ENCODE measurements at places on chromosomes 4 and X.

DNA sequence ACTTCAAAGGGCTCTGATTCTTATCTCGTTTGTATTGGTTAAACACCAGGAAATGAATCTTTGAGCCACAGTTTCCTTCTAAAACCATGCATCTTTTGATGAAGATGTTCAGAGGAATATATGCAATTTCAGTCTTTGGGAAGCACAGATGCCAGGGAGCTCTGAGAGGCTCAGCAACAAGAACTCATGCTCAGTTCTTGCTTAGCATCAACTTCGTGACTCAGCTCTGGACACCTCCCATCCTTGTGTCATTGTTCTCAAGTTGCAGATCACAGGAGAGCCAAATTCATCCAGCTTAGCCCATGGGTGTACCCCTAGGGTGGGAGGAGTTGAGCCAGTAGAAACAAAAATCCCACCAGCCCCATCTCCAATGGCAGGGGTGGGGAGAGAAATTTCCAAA is 219.6 kb upstream of the MAOA start:
- DNase-seq: no peak

- DNase-seq: peak; percentile 42
These were observed at the start of gene INPP4B for GRCh38 chr4:142846108-142846728. TSS of gene INPP4B (minus strand) at chr4:142846301.

GRCh38 chr4:149741186-149741831 is 74.3 kb downstream of the IQCM start:
- no peak for DNase-seq

- no peak for DNase-seq
These were observed 59.0 kb upstream of the FGFBP2 start for GRCh38 chr4:16021804-16022560.

DNA sequence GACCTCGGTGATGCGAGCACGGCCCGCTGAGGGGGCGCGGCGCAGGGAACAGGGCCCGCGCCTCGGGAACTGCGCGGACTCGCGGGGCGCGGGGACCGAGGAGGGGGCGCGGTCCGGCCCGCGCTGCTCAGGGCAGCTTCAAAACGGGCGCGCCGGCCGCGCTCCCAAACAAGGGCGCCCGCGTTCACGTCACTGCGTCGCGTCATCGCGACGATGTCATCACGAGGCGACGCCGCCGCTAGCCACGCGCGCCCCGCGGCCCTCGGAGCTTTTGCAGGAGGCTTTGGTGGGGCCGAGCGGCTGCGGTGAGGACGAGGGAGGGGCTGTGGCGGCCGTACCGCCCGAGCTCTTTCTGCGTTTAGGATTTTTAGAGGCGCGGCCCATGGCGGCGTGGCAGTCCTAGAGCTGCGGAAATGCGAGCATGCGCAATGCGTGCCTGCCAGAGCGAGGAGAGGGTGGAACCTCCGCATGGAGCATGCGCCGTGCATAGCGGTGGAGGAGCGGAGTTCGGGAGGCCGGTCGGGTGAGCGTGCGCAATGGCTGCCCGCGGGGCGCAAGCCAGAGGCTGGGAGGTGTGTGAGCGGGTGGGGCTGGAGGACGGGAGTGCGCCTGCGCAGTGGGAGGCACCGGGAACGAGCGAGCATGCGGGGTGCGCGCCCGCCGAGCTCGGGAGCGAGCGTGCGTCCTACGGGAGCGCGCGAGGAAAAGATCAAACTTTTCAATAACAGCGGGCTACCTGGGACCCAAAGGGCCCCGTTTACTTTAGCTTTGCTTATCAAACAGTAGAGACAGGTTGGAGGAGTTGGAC is at the start of gene PPP2R3B:
Gene PPP2R3B (minus strand): TSS at position 140 of the 808 bp plus-strand sequence. CDS start 216 bp downstream, outside the sequence.
- DNase-seq: no peak

- peak; percentile 28 for DNase-seq
These were observed 65.9 kb downstream of the ANTXR2 start for GRCh38 chr4:80006935-80007744.

DNA sequence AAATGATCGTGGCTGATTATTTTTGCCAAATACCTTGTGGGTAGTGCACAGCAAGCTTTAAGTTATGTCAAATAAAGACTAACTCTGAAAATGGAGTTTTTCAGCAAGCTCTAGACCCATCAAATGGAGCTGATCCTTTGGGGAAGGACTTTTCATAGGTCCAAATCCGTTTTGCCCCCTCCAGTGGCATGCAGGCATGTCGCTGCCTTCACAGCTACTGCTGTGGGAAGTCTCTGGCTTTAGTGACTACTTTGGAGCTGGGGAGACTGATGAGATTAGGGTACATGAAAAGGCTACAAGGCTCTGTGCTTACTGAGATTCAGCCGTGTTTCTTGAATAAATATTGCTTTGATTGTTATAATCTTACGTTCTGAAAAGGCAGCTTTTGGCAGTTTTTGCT is 106.6 kb upstream of the HS3ST1 start:
- no peak for DNase-seq

DNA sequence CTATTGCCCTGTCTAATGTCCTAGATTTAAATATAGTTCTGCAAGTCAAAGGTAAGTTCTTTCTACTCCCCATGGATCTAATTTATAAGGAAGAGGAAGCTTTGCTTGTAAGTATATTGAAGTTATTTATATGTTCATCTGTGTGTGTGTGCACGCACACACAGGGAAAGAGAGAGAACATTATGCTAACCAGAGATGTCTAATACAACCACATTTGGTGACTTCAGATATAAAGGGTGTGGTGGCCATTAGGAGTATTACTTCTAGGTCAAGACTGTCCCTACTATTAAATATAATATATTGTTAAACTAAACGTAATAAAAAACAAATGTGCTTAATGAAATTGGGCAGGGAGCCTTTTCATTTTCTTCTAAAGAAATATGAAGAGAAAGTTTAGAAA is 4.1 kb downstream of the DCK start:
- peak; percentile 7 for DNase-seq

DNA sequence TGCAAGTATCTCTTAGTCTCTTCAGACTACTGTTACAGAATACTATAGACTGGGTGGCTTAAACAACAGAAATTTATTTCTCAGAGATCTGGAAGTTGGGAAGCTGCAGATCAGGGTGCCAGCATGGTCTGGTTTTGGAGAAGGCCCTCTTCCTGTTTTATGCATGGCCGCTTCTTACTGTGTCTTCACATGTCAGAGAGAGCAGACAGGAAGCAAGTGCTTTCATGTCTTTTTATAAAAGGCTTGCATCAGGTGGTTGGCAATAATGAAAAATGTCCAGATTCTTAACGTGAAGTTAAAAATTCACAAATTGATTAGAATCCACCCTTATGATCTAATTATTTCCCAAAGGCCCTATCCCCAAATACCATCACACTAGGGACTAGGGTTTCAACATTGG is 284.9 kb downstream of the RPA4 start:
- peak; percentile 11 for DNase-seq

DNA sequence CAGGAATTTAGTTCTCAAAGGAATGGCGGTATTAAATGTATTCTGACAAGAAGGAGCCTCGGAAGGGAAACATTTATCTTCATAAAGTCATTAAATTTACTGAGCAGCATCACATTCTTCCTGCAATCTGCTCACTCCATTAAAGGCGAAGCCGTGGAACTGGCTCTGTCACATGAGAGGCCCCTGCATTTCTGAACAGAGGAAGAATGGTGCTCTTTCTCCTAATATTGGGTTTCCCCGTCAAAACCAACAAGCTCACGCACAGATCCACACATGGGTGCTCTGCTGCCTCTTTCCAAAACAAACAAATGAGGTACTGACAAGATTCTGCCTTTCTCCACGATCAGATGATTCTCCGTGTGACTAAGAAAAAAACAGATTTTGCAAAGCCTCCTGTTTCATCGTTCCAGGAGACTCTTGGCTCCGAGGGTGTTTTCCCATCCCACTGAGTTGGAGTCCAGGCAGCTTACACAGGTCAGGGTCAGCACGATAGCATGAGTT is 191.2 kb downstream of the IDS start:
- DNase-seq: no peak
